ENCODE measurements at places on chromosomes 13 and 19.

- DNase-seq = no peak
Measured at GRCh38 chr19:8231073-8231604, 22.0 kb downstream of the CERS4 start.

- no peak for DNase-seq
Measured at GRCh38 chr19:46283771-46284170, 13.1 kb upstream of the HIF3A start.

GRCh38 chr13:32960626-32961025, 55.6 kb upstream of the KL start:
- DNase-seq = no peak

DNA sequence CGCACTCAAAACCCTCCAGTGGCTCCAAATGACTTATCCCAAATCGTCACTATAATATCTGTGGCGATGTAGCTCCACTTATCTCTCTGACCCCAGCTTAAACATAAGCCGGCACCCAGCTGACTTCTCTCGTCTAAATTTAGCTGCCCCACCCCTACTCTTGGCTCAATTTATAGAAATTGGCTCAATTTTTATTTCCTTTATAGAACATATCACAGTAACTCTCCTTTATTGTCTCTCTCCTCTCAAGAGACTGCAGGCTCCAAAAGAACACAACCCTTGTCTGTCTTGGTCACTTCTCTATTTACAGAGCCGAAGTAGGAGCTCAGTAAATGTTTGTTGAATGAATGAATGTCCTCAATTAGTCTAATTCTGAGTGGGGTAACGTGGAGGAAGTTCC, 805 bp downstream of the ZNF784 start:
- no peak for DNase-seq

DNA sequence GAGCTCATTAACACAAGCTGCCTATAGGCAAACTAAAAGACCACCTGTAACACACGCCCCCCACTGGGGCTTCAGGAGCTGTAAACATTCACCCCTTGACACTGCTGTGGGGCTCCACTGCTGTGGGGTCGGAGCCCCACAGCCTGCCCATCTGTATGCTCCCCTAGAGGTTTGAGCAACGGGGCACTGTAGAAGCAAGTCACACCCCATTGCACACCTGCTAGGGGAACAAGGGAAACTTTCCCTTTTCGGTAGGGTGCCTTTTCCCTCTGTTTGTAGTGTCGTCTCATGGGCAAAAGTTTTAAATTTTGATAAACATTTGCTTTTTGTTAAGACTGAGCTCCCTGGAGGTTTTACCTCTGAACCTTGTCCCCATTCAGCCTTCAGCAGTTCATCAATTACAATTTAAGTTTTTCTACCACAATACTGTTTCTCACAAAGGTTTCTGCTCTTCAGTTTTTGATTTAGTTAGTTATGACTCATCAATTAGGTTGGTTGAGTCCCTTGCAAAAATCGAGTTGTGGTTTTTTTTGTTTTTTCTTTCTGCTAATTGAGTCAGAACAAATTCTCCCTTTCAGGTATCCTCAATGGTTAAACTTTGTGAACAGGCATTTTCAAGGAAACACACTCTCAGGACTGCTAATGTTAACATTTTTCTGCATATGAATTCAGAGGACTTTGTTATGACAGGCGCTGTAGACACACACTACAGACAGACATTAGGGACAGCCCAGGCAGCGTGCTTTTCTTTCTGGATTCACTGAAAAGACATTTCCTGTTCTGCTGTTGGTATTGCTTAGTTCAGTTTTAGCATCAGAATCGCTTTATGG, 35.1 kb downstream of the ZNF433 start:
- no peak for DNase-seq

DNA sequence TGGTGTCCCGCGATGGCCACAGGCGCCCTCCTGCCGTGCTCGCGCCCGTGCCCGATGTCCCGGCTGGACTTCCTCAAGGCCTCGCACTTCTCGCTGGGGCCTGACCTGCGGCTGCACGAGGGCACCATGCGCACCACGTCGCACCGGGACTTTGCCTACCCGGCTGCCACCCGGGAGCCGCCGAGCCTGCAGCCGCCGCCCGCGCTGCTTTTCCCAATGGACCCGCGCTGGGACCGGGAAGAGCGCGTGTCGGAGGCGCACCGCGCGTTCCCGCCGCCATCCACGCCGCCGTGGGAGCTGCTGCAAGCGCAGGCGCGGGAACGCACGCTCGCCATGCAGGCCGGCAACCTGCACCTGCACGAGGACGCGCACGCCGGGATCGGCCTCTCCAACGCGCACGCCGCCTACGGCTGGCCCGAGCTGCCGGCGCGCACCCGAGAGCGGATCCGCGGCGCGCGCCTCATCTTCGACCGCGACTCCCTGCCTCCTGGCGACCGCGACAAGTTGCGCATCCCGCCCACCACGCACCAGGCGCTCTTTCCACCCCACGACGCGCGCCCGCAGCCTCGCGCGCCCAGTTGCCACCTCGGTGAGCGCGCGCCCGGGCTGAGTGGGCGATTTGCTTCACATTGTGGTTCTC, 12.1 kb upstream of the PEX11G start:
- peak; percentile 54 for DNase-seq

DNA sequence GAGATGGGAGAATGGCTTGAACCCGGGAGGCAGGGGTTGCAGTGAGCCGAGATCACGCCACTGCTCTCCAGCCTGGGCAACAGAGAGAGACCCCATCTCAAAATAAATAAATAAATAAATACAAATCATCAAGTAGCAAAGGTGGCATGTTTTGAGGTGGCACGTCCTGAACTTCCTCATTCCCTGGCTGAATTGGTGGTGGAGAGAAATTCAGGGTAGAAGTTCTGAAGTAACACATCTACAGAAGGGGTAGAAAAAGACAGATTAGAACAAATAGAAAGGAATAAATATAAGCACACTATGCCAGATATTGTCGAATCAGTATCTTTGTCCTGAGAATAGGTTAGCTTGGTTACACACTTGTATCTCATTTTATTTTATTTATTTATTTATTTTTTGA, 6.3 kb downstream of the IFI30 start:
- DNase-seq = no peak

DNA sequence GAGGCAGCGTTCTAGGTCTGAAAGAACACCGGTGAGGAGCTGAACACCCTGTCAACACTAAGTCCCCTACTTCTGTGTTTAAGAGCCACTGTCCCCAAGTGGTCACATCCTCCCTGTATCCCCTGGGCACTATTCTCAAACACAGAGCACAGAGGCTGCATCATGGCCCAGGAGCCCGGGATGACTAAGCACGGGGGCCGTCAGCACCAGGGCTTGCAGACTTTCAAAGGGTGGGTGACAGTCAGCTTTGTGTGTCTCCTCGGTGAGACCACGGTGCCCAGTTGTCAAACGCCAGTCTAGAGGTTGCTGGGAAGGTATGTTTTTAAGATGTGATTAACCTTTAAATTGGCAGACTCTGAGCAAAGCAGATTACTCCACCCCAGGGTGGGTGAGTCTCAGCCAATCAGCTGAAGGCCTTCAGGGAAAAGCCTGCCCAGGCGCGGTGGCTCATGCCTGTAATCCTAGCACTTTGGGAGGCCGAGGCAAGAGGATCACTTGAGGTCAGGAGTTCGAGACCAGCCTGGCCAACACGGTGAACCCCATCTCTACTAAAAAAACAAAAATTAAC, 8.0 kb downstream of the MAP2K2 start:
- no peak for DNase-seq

DNA sequence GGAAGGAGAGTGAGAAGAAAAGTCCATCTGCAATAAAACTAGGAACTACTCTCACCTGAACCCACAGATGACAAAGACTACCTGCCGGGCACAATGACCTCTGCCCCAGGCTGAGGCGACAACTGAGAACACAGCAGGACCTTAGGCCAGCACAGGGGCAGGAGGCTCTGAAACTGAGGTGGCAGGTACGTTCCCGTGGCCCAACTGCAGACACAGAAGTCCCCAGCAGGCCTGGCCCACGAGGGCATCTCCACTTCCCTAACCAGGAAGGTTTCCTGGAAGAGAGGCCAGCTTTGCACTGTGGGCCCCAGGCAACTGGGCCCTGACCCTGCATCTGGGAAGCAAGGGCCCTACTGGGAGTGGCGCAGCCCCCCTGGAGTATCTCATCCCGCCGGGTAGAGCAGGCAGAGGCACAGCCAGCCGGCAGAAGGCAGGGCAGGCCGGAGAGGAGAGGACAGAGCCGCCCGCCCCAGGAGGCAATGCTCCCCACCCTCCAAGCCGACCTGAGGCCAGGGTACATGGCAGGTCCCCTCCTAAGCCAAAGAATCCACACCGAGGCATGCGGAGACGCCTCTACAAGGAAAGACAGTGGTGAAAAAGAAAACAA, 32.7 kb downstream of the STK24 start:
- DNase-seq = no peak

DNA sequence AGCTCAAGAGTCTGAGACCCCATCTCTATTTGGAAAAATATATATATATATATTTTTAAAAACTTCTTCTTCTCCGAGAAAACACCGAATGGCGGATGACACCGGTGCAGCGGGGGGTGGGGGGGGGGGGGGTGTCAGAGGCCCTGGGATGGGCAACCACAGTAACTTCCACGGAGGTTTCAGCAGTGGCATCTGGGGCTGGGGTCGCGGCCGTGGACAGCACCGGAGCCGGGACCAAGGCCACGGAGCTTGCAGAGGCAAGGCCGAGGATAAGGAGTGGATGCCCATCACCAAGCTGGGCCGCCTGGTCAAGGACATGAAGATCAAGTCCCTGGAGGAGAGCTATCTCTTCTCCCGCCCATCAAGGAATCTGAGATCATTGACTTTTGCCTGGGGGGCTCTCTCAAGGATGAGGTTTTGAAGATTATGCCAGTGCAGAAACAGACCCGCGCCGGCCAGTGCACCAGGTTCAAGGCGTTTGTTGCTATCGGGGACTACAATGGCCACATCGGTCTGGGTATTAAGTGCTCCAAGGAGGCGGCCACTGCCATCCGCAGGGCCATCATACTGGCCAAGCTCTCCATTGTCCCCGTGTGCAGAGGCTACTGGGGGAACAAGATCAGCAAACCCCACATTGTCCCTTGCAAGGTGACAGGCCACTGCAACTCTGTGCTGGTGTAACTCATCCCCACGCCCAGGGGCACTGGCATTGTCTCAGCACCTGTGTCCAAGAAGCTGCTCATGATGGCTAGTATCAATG, 59.0 kb downstream of the EPS15L1 start:
- no peak for DNase-seq

- peak; percentile 44 for DNase-seq
Measured at GRCh38 chr19:10544242-10544752, 593 bp downstream of the ATG4D start.

DNA sequence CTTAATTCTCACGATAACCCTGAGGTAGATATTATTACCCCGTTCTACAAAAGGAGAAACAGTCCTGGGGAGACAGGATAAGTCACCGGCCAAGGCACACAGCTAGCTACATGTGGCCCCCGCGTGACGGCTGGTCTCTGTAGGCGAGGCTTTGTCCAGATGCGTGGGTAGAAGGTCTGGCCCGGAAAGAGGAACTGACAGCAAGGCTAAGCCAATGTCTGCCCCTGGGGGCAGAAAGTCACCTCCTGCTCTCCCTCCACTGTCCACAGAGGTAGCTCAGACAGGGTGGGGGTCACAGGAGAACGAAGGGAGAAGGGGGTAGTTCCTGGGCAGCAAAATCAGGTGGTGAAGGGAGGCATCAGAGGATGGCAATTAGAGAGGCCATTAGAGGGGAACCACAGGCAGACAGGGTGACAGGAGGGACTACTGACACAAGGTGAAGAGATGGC, 1.8 kb downstream of the APOC4 start:
- DNase-seq = no peak

DNA sequence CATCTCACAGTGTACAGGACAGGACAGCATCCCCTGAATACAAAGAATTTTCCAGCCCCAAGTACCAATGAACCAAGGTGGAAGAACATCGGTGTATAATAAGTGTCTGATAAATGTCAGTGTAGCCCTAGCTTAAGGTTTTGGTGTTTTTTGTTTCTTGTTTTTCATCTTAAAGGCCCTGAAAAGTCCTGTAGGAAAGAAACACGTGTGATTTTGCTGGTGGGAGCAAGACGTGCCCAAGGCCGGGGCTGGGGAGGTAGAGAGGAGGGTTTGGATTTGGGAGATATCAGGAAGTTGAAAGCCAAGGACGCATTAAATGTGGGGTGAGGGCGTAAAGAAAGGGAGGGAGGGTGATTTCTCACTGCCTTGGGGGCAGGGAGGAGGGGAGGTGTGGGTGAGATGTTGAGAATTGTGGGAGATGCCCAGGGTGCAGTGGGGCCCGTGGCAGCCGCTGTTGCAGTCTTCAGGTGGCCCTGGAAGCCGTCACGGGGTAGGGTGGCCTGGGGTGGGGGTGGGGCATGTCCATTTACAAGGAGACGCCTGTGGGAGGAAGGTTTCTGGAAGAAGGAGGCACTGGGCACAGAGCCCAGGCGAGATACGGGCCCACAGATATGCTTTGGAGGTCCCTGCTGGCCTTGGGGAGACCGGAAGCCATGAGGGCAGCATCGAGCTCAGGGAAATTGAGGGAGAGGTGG, 6.7 kb downstream of the CAMSAP3 start:
- no peak for DNase-seq

GRCh38 chr19:6717441-6717971, 2.9 kb downstream of the C3 start:
- no peak for DNase-seq

DNA sequence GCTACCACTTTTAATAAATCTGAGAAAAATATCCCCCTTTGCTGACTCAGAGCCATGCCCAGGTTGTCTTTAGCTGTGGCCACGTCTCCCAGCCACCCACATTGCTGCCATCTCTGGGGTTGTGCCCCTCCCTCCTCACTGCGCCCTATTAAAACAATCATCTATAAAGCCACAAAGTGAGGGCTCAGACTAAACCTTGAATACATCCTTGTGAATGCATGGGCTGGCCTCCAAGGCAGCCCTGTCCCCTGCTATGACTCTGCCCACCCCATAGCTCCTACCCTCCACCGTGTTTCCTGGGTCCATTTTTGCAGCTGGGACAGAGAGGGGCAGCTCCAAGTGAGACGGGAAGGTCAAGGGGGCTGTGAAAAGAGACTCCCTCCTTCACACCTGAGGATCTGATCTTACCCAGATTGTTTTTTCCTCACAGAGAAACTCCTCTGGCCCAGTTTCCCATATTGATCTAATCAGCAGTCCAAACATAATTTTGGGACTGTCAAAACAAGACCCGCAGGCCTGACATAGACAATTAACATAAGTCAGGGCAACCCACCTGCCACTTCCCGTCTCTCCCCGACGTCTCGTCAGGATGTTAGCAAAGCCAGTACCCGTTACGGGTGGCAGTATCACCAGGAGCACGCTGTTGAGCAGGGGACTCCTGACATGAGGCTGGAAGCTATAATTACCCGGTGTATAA, 199.0 kb downstream of the KATNAL1 start:
- DNase-seq = no peak

DNA sequence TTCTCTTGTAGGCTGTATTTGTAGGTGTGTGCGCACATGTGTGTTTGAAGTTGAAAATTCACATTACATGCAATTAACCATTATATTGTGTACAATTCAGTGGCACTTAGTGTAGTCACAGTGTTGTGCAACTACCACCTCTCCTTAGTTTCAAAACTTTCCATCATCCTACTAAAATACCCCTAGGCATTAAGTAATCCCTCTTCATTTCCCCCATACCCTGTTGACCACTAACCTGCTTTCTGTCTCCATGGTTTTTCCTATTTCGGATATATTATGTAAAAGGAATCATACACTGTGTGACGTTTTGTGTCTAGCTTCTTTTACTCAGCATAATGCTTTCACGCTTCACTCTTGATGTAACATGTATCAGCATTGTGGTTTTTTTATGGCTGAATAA, 16.1 kb downstream of the LSM14A start:
- DNase-seq = no peak

Data from natural killer cell (primary cell).